Type B pancreatic cell (in vitro differentiated cells): ENCODE measurements at places on chromosomes 7 and 10. TPM values are rescaled to one million over a fixed set of nuclear protein-coding genes. Genes with fewer than 3 reads are reported as not detected.

GRCh38 chr7:17492437-17492836 is 194.0 kb downstream of the AHR start:
- no peak overlapping the region for H3K27ac ChIP-seq
- no peak for DNase-seq
- no peaks in the 10 kb centered on the region for H3K36me3 ChIP-seq
- H3K27me3 ChIP-seq: peaks cover under 1% of the 10 kb centered on the region
- no peak overlapping the region for H3K4me3 ChIP-seq

Gene SCRN1
- total RNA-seq: 62.7 and 79.6 TPM in 2 replicates

GRCh38 chr7:100577103-100577502 is 3.4 kb upstream of the SAP25 start:
- no peak overlapping the region for H3K27ac ChIP-seq
- no peaks in the 10 kb centered on the region for H3K36me3 ChIP-seq
- H3K4me3 ChIP-seq: no peak overlapping the region
- H3K4me1 ChIP-seq: peaks cover 4% of the 10 kb centered on the region
- no peak for DNase-seq

DNA sequence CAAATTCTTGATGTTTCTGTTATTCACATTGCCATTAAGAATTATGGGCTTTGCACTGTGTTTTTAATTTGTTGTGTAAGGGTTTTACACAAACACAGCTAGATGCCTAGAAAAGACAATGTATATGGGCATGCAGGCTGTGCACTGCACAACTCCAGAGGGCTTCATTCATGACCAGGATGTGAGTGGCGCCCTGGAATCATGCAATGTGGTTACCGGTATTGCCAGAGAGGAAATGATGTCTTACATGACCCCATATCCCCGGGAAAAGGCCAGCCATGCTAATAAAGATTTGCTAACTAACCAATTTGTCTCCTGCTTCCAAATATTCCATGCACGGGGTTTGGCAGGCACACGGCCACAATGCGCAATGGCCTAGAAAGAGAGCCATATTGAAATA is 16.9 kb downstream of the KCNMA1 start:
- no peak overlapping the region for H3K4me3 ChIP-seq
- no peaks in the 10 kb centered on the region for H3K4me1 ChIP-seq
- H3K27ac ChIP-seq: no peak overlapping the region
- H3K36me3 ChIP-seq: no peaks in the 10 kb centered on the region
- no peak for DNase-seq

Gene SLC26A5
- total RNA-seq: not detected in 2 replicates

DNA sequence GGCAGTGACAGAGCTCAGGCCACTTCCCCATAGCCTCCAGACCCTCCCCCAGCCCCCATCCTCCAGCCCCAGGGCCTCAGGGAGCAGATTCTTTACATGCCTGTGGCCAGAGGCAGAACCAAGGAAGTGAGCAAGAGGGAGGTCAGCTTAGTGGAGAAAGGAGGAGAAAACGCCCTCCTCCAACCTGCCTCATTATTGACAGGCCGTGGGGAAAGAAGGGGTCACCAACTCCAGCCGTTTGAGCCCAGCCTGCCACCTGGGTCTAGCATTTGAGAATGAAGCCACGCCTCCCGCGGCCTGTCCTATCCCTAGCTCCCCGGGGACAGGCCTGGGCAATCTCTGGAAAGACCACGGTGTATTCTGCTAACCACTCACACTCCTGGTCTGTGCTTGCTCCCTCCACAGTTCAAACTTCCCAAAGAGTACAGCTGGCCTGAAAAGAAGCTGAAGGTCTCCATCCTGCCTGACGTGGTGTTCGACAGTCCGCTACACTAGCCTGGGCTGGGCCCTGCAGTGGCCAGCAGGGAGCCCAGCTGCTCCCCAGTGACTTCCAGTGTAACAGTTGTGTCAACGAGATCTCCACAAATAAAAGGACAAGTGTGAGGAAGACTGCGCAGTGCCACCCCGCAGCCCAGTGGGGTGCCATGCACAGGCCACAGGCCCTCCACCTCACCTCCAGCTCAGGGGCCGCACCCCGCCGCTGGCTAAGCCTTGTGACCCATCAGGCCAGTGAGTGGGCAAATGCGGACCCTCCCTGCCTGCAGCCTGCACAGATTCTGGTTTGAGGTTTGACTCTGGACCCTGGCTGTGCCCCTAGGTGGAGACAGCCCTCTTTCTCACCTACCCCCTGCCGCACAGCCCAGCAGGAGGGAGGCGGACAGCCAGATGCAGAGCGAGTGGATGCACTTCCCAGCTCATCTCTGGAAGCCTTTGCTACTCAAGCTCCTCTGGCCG is 14.3 kb upstream of the TRIM8 start:
- H3K27me3 ChIP-seq: no peaks in the 10 kb centered on the region
- peaks cover 5% of the 10 kb centered on the region for H3K36me3 ChIP-seq
- no peak overlapping the region for H3K4me3 ChIP-seq
- no peak for DNase-seq

DNA sequence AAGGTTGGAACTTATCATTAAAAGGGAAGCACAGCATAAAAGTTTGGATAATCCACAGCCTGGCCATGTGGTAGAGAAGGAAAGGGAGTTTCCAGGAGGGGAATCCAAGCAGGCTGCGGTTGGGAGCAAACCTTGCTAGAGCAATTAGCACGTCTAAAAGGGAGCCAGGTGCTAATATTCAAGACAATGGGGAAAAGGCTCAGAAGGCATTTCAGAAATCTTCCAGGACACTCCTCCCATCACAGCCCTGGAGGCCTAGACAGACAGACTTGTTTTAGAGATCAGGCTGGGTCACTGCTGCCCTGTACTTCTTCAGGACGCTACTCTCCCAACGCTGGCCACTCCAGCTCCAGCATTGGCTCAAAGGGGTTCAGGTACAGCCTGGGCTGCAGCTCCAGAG is 96.2 kb upstream of the KAT6B start:
- no peaks in the 10 kb centered on the region for H3K27me3 ChIP-seq
- no peaks in the 10 kb centered on the region for H3K36me3 ChIP-seq
- H3K27ac ChIP-seq: no peak overlapping the region

DNA sequence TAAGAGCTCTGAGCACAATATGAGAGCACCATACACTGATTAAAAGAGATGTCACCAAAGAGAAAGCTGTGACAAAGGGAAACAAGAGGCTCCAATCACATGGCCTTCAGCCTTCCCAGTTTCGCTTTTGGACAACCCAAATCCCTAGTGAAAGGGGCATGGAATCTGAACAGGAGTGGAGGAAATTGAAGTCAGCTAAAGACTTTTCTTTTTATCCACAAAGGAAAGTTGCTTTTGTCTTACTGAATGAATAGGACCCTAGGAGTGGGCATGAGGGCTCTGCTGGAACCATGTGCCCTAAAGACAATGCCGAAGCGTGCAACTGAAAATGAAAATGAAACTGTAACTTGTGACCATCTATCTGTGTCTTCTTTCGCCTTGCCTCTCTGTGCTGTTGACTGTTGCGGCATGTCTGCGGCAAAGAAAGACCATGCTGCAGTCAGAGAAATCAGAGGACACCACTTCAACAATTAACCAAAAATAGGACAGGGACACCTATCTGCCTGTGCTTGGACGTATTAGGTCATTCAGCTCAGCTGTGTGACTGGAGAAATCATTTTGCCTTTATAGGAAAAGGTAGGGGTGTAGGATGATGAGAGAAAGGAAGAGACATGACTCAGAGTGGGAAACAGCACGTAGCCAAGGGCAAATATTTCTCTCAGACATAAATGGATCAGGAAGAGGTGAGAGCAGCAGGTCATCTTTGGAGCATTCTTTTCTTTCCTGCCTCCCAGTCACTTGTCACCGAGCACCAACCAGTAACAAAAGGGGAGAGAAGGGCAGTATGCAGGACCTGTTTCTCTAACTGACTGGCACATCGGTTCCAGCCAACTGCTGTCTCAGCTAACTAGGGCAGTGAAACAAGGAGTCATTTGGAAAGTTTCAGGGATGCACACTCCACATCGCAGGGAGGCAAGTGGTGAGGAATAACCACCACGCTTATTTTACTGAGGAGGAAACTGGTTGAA is 12.3 kb downstream of the CAV2 start:
- no peaks in the 10 kb centered on the region for H3K36me3 ChIP-seq
- no peak for DNase-seq

- no peaks in the 10 kb centered on the region for H3K27me3 ChIP-seq
- no peaks in the 10 kb centered on the region for H3K36me3 ChIP-seq
- peaks cover 5% of the 10 kb centered on the region for H3K4me1 ChIP-seq
- H3K27ac ChIP-seq: no peak overlapping the region
- DNase-seq: no peak
Observed at GRCh38 chr7:99384523-99384922, 10.0 kb downstream of the ARPC1B start.
